ENCODE measurements at places on chromosomes 3 and 15. TPM values are rescaled to one million over a fixed set of nuclear protein-coding genes. Genes with fewer than 3 reads are reported as not detected.

DNA sequence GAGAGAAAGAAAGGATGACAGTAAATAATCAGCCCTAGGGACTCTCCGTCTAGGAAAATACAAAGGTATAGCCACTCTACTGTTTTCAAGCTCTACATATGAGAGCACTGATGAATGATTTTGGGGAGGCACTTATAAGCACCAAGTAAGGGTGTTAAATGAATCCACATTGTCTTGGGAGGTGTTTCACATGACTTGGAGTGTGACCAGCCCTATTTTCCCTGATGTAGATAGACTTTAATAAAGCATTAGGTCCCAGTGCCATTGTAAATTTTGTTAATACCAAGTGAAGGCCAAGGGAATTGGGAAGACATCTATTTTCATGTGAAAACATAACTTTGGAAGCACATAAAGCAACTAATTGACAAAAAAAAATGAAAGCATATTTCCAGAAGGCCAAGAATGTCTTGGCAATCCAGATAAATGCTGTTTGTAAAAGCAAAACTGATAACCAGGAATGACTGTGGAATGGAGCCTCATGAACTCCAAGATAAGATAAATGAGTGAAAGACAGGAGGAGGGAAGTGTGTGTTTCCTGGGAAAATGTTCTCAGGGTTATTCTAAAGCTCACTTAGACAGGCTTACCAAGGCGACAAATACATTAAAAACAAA is 96.0 kb upstream of the MYZAP start:
- DNase-seq = no peak

GRCh38 chr15:33612721-33613304 is 302.0 kb downstream of the RYR3 start:
- DNase-seq = no peak

DNA sequence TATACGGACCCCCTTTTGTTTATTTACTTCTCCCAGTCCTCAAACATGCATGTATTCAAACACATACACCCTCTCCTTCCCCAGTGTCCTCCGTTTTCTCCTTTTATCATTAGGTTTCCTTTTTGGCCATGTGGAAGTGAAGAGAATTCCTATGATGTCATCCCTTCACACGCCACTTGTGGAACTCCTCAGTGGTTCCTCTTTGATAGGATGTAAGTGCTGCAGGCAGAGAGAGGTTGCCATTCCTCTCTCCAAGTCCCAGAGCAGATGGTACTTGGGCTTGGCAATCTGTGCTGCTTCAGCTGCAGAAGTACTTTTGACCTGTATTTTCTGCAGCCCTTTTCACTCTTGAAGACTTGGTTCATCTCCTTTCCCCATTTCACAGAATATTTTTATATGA is 32.9 kb upstream of the CRTC3 start:
- DNase-seq = no peak

The ADGRG7 gene
- total RNA-seq = 26.5 TPM

- DNase-seq = no peak
Measured at GRCh38 chr3:132522353-132522752, 74.7 kb upstream of the ACKR4 start.

The ADAMTS9 gene
- total RNA-seq = not detected
